A375 (cell line): ENCODE measurements at places on chromosomes 12 and 14. TPM values are rescaled to one million over a fixed set of nuclear protein-coding genes. Genes with fewer than 3 reads are reported as not detected.

The LPCAT3 gene
- 21.9 and 22.5 TPM in 2 replicates for total RNA-seq

The C1R gene
- 4.4 and 5.3 TPM in 2 replicates for total RNA-seq

The NPAS3 gene
- 0.32 and 0.57 TPM in 2 replicates for total RNA-seq

The CCDC38 gene
- total RNA-seq, result not detected in 2 replicates

The TSPAN11 gene
- total RNA-seq, result 2.4 and 4.0 TPM in 2 replicates

The ATP5MC2 gene
- total RNA-seq, result 390 and 448 TPM in 2 replicates

The DLK1 gene
- not detected in 2 replicates for total RNA-seq

The GLIPR1L2 gene
- total RNA-seq, result 0.34 TPM in 1 of 2 replicates, not detected in the other

The CFL2 gene
- 27.7 and 47.7 TPM in 2 replicates for total RNA-seq

The PPFIA2 gene
- total RNA-seq, result 1.8 and 3.2 TPM in 2 replicates
